ENCODE measurements at places on chromosomes 13 and 19.

GRCh38 chr13:111289251-111289650 is 31.2 kb upstream of the TEX29 start:
- DNase-seq, result peak; percentile 12

- DNase-seq, result no peak
Observed at GRCh38 chr13:93296584-93296983, 70.0 kb downstream of the GPC6 start.

GRCh38 chr13:42991898-42992763 is at the start of gene EPSTI1:
Gene EPSTI1 (minus strand): TSS chr13:42992241. CDS start chr13:42992165, 76 bp downstream.
- DNase-seq, result peak; percentile 50

GRCh38 chr13:106492588-106493475 is 42.6 kb downstream of the EFNB2 start:
- DNase-seq, result no peak

GRCh38 chr13:47519626-47520025 is 481.4 kb downstream of the SUCLA2 start:
- DNase-seq, result no peak

GRCh38 chr13:93762708-93763426 is 536.3 kb downstream of the GPC6 start:
- no peak for DNase-seq

GRCh38 chr13:92136449-92137155 is 738.2 kb downstream of the GPC5 start:
- DNase-seq, result peak; percentile 80

DNA sequence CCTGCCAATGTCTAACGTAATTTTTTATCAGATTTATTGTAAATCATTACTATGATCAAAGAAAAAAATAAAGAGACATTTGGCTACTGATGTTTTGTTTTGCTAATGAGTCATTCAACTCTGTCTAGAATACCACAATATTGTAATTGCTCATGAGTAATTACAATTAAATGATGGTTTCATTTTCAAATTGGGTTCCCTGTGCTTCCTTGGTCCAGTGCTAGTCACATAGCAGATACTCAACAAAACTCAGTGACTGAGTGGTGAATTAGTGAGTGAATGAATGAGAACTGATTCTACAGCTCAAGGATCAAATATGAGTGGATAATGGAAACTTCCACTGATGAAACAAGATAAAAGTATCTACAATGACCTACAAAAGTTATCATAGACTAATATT is 304.7 kb downstream of the POU4F1 start:
- no peak for DNase-seq

- DNase-seq, result no peak
Observed at GRCh38 chr13:99653526-99653925, 152.3 kb downstream of the TM9SF2 start.

- no peak for DNase-seq
Observed at GRCh38 chr19:28330831-28331230, 882.1 kb downstream of the UQCRFS1 start.

DNA sequence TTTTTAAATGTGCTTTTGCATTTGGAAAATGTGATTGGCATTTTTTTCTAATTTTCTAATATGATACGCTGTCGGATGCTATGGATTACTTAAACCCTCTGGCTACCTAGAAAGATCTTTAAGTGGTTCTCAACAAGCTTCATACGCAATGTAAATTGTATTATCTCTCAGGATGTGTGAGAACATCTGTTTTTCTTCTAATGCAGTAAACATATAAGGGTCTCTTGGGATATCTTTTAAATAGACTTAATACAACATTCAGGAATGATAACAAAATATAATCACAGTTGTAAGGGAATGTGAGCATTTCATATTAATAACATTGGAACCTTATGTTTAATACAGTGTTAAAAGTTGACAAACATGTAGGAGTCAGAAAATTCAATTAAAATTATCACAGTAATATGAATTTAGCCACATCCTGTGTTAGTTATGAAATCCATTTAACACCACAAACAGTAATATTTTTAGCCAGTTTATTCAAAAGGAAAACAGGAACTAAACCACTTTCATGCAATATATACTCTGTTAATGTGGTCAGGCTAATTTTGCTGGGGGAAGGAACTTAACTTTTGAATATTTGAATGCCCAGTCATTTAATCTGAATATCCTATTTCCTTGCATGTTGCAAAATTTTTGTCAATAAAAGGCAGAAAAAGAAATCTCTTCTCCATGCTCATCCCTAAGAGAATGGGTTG is 15.0 kb upstream of the ALOX5AP start:
- DNase-seq, result no peak

GRCh38 chr19:36972571-36972970 is 56.4 kb downstream of the ZNF568 start:
- DNase-seq, result no peak

- no peak for DNase-seq
Observed at GRCh38 chr13:113091211-113091771, 14.3 kb upstream of the F7 start.

DNA sequence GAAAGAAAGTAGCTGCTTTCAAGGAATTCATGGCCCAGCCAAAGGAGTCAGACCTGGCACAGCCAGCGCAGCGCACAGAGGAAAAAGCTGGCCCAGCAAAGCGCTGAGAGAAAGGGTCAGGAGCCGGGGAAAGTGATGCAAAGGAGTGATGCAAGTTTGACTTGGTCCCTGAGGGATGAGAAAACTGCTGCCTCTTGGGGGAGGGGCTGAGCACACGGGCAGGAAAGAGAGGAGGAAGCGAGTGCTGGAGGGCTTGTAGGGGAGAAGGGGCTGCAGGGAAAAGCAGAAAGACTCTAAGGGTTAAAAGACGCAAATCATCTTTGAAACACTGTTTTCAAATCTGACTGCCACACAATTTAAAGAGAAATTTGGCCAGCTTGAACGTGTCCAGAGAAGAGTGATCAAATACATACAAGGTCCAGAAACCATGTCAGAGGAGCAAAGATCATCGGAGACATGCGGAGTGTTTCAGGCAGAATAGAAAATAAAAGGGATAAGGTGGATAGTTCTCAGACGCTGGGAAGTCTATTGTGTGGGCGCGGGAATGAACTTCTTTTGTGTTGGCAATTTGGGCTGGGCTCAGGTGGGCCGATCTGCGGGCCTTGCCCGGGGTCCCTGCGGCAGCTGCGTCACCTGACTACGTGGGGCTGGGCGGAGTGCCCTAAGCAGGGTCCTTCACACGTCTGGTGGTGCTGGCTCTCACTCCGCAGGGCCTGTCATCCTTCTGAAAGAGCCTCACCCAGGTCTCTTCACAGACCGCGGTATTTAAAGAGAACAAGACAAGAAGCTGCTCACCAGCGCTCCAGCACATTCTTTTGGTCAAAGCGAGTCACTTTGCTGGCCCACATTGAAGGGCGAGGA is 18.1 kb downstream of the N4BP2L1 start:
- DNase-seq, result peak; percentile 39

- DNase-seq, result peak; percentile 44
Observed at GRCh38 chr19:46753420-46754155, 7.3 kb upstream of the STRN4 start.

DNA sequence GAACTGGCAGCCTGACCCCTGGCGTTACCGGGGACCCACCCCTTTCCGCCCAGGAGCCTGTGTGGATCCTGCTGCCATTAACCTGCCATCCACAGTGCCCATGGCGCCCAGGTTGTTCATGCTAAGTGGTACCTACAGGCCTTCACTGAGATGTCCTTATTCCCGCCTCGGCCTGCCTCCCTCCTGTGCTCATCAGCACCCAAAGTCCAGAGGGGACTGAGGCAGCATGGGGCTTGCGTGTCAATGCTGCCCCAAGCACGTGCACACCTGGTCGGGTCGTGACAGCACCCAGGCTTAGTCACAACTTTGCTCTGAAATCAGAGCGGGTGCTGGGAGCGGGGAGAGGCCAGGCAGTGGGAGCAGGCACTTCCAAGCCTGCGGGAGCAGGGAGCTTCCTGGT is 3.7 kb upstream of the INTS6 start:
- DNase-seq, result no peak

DNA sequence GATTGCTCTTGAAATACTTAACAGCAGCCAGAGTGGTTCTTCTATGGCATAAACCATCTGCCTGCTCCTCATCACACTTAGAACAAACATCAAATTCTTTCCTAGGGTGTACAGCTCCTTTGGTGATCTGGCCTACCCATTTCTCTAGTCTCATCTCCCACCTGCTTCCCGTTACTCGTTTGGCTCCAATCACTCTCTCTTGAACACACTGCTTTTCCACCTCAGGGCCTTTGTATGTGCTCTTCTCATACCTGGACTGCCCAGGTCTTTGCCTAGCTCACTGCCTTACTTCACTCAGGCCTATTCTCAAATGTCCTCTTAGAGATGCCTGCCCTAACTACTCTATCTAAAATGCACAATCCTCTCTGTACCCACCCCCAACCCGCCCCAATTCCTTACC is 100.5 kb downstream of the KCNRG start:
- no peak for DNase-seq

GRCh38 chr13:26618726-26619125 is 61.2 kb downstream of the WASF3 start:
- DNase-seq, result no peak

DNA sequence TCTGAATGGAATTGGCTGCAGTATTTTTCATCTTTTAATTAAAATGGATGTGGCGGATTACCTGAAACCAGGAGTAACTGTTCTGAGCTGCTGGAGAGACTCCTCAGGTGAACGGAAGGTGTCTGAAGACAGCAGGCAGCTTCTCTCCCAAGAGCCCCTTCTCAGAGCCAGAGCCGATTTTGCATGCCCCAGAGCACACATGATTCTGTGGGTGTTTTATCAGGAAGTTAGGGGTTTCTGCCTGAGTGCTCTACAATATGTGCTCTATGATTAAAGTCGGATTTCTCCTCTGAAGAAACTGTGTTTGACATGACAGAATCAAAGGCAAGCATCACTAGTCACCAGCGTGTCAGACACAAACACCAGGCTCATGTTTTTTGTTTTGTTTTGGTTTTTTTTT is 60.7 kb upstream of the MCF2L start:
- DNase-seq, result no peak

- no peak for DNase-seq
Observed at GRCh38 chr13:44685641-44686040, 109.5 kb upstream of the TSC22D1 start.

DNA sequence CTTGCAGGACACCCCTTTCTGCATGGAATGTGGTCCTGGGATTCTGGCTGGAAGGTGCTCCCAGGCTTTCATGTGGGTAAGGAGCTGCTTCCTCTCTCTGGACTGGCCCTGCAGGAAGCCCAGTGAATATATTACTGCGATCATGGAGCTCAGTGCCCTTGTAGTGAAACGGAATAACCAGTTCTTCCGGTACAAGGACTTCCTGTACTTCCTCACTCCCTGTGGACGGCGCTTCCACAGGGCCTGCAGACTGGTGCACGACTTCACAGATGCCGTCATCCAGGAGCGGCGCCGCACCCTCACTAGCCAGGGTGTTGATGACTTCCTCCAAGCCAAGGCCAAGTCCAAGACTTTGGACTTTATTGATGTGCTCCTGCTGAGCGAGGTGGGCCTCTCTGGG is 8.0 kb downstream of the CYP4F8 start:
- DNase-seq, result no peak

DNA sequence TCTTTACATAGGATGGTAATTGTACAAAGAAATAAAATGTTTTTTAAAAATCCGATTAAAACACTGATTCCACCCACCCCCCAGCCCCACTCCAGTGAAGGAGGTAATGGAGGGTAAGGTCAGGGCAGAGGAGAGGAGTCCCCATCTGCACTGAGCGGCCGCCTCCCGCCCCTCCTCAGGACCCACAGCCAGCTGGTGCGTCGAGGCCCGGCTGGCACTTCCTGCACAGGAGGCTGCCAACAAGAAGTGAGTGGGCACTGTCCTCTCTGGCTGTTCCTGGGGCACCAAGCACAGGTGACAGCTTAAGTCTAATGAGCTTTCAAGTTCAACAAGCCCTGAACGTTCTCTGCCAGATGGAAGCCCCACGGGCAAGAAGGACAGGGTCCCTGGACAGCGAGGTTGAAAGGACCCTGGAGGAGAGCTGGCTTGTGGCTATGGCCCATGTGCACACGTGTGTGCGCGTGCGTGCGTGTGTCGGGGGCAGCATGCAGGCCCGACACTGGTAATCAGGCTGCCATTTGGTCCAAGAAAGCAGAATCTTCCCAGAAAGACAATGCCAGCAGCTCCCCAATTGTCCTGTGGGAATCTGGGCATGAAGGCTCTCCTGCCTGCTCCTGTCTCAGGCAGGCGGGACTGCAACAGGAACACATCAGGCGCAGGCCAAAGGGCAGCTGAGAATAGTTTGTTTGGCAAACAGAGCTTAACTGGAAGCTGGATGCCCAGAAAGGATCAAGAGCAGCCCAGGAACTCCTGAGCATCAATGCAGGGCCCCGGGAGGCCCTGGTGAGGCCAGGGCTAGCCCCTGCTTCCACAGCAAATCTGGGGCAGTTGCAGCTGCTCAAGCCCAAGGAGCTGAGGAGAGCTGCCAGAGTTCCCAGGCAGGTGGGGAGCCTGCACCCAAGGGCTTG is 15.1 kb upstream of the EPHX3 start:
- DNase-seq, result peak; percentile 21

GRCh38 chr13:109275852-109276251 is 510.5 kb downstream of the IRS2 start:
- peak; percentile 74 for DNase-seq

DNA sequence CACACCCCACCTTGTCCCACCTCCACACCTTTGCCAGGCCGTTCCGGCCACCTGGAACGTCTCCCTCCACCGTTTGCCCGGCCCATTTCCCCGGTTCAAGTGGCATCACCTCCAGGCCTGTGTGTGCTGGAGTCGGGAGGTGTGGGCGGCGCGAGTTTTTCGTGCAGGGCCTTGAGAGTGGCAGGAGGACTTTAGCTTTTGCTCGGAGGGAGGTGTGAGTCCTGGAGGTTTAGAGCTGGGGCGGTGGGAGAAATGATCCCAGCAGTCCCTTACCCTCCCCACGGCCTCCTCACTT is 4.3 kb upstream of the PALM start:
- DNase-seq, result no peak

DNA sequence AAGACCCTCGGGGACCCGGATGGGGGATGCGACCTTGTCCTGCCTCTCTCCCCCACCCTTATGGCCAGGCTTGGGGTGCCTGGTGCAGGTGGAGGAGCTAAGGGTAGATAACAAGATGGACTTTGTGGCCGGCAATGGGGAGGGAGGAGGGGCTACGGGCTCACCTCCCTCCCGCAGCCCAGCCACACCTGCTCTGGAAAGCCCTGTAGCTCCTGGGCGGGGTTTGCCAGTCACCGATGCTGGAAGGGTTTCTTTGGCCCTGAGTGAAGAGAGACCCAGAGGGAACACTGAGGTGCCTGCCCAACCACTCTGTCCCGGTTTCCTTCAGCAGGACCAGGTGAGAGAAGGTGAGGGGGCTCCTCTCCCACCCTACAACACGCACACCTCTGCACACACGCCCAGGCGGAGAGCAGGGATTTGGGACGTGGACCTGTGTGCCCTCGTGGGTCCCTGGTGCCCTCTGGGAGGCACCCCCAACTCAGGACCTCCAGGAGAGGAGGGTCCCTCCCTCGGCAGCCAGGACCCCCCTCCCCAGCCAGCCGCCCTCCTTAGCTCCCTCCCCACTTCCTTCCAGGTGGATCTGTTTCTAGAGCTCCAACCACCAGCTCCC is at the start of gene FUT2:
FUT2 (plus strand) TSS at position 229 of the 610 bp plus-strand sequence. CDS start 6,986 bp downstream, outside the sequence.
- no peak for DNase-seq

DNA sequence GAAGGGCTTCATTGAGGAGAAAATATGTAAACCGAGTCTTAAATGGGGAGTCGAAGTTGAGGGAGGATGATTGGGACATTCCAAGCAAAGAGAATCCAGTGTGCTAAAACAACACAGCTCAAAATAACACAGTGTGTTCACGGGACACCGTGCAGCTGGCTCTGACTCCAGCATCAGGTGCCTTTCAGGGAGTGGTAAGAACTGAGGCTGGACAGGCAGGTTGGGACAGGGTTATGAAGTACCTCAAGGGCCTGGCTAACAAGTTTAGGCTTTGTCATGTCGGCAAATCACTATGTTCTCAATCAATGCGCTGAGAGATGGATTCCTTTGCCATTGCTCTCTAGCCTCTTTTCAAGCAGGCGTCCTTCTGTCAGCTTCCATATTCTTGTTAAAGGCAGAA is 27.5 kb upstream of the WDFY2 start:
- no peak for DNase-seq

Measured in brain (organoid and tissue), 16 donors.